PC-9 (cell line): ENCODE measurements at places on chromosomes 2 and 18.

GRCh38 chr2:187900021-187900420 is 345.8 kb upstream of the TFPI start:
- DNase-seq: no peak

DNA sequence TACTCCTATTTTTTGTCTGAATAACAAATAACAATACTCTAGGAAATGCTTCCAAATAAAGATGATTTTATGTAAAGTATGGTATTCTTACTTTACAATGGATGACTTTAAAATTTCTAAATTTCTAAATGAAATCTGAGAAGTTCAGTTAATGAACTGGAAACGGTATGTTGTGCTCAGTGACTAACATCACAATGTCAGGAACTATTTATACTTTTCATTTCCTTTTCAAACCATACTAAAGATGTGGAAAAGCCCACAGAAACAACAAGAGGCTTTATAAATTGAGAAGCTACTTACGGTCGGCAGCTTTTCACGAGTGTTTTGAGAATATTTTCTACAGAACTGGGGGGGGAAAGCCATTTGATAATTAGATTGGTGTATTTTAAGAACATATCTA is 31.1 kb downstream of the PSME4 start:
- no peak for DNase-seq

DNA sequence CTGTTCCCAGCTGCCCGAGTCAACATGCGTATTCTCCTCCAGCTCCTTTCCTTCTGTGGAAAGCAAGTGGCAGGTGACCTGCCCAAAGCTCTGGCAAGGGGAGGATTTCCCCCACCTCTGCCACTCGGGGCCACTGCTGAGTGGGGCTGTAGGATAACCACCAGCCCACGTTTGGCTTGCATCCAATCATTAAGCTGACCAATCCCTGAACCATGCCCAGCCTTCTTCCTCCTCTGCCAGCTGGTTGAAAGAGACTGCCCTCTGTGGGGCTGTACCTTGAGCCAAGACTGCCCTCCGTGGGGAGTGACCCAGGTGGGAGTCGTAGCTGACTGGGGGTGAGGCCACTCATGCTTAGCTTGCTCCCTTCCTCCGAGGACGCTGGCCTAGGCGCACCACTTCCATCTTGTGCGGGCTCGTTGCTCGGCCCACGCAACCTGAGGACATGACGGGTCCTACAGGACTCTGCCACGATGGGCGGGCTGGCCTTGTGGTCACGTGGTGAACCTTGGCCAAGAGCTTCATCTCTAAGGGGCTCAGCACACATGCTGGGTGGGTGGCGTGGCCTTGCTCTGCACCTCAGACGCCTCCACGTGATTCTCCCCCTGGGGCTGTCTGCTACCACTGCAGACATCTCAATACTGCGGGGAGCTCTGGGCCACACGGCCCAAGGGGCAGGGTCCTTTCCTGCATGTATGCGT is 112.1 kb downstream of the NDUFA10 start:
- DNase-seq: no peak

DNA sequence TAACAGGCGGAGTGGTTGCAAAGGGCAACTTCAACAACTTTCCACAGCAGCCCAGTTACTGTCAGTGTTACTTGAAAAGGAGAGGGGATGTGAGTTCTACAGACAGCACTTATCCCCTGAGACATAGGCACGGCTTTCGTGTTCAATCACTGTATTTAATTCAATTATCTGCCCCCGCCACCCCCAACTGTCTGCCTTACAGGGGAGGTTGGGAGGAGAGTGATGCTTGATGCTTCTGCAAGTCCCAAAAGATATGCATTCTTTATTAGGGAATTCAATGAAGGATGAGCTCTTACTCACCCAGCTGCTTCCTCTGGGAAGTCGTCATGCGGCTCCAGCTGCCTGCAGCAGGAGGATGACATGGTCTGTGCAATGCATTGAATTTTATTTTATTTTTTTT is 639.9 kb downstream of the DCC start:
- DNase-seq: no peak

DNA sequence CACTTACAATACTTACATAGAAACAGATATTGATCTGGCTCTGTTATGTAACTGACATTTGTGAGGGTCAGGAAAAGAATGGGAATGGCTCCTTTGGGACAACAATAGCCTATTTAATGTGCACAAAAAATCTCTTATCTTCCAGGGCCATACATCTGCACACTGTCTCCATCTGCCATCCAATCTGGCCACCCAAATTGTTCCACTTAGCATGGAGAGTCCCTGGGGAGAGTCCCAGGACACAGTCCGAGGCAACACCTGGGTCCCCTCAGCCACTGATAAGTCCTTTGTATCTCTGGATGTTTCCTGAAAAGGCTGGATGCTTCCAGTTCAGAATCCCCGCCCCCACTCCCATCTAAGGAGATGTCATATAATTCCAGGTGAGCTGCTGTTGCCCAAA is 274.2 kb upstream of the NCKAP5 start:
- DNase-seq: no peak

GRCh38 chr2:122481244-122481622 is 725.8 kb downstream of the TSN start:
- no peak for DNase-seq

DNA sequence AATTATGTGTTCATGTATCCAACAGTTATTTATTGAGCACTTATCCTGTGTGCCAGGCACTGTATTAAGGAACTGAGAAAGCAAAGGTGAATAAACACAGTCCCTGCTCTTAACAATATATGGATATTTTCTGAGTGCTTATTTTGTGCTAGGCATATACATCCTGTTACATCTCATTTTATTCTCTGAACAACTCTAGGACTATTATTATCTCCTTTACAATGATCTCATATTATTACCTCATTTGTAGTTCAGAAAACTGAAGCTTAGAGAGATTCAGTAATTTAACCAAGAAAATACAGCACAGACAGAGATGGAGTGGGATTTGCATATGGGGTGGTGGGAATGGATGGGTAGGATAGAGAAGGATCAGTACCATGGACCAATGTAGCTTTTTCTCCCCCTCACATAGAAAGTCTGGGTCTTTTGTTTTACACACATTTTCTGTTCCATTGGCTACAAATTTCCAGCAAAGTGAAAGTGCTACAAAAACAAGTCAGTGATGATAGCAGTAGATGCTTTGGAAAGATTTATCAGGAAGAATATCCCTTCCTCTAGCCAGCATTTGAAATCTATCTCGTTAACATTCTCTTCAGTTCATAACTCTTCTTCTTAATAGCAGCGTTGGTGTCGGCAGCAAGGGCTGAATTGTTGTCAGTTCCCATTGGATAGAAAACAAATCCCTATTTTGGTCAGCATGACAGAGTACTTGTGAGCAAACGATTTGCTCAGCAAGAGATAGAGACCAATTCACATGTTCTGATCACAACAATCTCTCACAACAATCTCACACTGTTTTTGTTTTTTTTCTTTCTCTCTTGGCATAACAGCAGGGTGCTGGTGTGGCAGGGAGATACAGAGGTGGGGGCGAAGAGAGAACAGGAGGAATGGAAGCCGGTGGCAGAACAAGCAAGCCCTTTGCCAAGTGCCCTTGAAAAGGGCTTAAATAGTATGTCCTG is 102.2 kb upstream of the KCTD1 start:
- DNase-seq: no peak
